ENCODE measurements at places on chromosomes 6 and 20.

DNA sequence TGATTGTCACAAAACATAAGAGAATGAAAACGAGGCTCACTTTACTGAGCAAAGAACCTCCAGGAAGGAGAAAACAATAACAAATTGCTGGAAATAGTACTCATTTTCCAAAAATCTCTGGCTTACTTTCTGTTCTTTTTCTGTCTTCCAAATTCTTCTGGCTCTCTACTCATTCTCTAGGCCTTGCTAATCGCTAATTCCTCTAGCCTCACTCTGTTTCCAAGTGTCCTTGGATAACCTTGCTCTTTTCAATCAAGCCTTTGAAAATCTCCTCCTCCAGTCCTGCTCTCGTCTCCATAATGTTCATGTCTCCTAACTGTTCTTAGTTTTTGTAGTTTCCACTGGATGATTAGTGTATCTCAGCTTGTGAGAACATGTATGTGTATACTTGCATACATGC is 96.2 kb upstream of the MAP7 start:
- DNase-seq = no peak

- DNase-seq = no peak
Measured at GRCh38 chr20:43812216-43812615, 85.4 kb upstream of the GTSF1L start.

DNA sequence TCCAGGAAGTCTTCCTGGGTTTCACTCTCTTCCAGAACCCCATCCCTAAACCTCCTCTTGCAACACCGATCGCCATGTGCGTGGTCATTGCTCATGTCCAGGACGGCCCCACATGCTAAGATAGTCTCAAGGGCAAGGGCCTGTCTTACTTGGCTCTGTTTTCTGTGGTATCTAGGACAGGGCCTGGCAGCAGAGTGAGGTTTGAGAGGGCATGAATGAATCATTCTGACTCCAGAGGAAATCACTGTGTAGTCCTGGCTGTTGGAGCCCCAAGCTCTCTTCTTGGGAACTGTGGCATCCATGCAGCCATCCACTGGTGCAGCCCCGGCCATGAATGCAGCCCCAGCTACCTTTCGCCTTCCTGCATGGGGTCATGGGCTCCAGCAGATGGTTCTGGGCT is 12.4 kb downstream of the SIRPA start:
- DNase-seq = no peak

DNA sequence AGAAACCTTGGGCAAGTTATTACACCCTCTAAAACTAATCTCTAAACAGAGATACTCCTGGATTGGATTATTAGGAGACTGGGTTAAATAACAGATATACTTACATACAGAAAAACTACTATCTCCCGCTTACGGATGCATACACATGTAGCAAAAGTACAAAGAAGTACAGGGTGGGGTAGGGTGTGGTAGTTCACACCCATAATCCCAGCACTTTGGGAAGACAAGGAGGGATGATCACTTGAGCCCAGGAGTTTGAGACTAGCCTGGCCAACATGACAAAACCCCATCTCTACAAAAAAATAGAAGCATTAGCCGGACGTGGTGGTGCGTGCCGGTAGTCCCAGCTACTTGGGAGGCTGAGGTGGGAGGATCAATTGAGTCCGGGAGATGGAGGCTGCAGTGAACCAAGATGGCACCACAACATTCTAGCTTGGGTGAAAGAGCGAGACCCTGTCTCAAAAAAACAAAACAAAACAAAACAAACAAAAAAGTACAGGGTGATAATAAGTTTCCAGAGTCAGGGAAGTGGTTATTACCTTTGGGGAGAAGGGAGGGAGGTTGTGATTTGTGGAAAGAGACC is 8.1 kb downstream of the PIM1 start:
- no peak for DNase-seq

GRCh38 chr6:44855562-44856411 is 468.3 kb downstream of the CDC5L start:
- DNase-seq = no peak

GRCh38 chr6:67916399-67916798 is 718.7 kb upstream of the ADGRB3 start:
- DNase-seq = no peak

- DNase-seq = no peak
Measured at GRCh38 chr6:124389127-124389526, 573.1 kb upstream of the RNF217 start.

GRCh38 chr20:5642155-5642981 is 107.8 kb upstream of the SHLD1 start:
- DNase-seq = no peak

DNA sequence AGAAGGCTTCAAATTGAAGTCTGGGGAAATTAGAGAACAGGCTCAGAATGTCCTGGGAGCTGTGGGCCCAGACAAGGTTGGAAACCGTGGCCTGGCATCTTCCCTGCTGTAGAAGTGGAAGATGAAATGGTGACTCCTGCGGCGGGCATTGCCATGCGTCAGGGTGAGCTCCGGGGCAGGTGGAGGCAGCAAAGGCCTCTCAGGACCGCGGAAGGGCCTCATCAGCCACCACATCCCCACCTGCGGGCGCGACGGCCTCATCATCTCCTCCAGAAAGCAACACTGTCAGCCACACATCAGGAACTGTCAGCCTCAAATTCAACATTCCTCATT is 161.7 kb downstream of the SYNDIG1 start:
- DNase-seq = no peak

- peak; percentile 83 for DNase-seq
Measured at GRCh38 chr6:31729515-31729978, 448 bp upstream of the DDAH2 start.

DNA sequence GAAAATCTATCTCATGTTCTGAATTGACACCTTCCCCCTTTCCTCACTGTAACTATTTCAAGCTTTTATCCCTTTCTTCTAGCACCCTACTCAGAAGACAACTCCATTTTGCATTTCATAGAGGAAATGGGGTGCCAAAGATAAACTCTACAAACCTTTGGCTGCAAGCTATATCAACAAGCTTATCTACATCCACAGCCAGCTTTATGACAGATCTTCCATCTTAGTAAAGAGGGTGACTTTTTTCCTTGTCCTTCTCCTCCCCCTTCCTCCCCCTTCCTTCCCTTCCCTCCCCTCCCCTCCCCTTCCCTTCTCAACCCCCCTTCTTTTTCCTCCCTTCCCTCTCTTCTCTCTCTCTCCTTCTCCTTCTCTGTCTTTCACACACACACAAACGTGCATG is 58.0 kb upstream of the OLIG3 start:
- no peak for DNase-seq

GRCh38 chr20:38982291-38982690 is 20.1 kb downstream of the DHX35 start:
- no peak for DNase-seq

DNA sequence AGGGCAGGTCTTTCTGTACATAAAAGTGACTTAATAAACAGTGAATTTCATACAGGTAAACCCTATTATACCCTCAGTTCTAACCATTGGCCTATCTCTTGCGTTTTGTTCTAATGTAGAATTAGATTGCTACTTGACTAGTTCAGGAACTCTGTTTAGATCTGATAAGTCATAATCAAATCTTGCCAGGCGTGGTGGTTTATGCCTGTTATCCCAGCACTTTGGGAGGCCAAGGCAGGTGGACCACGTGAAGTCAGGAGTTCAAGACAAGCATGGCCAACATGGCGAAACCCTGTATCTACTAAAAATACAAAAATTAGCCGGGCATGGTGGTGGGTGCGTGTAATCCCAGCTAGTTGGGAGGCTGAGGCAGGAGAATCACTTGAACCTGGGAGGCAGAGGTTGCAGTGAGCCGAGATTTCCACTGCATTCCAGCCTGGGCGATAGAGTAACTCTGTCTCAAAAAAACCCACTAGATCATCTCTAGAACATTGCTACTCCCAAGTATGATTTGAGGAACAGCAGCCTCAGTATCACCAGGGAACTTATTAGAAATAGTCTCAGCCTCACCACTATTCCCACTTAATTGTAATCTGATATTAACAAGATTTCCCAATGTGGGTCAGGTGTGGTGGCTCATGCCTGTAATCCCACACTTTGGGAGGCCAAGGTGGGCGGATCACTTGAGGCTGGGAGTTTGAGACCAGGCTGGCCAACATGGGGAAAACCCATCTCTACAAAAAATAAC is 12.2 kb downstream of the GTPBP2 start:
- no peak for DNase-seq

GRCh38 chr6:38570750-38571149 is 69.0 kb downstream of the BTBD9 start:
- no peak for DNase-seq

GRCh38 chr6:147881432-147881831 is 372.9 kb downstream of the SAMD5 start:
- DNase-seq = no peak

DNA sequence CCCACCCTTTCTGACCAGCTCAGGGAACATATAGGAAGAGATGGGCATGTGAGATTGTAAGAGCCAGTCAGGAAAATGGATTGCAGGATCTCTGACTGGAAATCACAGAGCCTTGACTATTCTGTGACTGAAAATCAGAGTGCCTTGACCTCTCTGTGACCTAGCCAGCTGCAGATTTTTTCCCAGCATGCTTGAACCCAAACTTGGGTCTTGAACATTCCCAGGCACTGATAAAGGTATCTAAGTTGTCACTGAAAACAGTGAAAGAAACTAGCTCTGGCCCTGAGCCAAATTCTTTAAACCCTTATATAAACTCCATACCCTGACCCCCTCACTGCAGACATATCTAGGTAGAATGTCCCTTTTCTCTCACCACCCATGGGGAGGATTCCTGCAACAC is 2.3 kb upstream of the ZNF165 start:
- DNase-seq = no peak

GRCh38 chr6:29509711-29510110 is 22.0 kb upstream of the MAS1L start:
- no peak for DNase-seq

GRCh38 chr6:85561750-85562357 is 31.8 kb downstream of the SNX14 start:
- no peak for DNase-seq

DNA sequence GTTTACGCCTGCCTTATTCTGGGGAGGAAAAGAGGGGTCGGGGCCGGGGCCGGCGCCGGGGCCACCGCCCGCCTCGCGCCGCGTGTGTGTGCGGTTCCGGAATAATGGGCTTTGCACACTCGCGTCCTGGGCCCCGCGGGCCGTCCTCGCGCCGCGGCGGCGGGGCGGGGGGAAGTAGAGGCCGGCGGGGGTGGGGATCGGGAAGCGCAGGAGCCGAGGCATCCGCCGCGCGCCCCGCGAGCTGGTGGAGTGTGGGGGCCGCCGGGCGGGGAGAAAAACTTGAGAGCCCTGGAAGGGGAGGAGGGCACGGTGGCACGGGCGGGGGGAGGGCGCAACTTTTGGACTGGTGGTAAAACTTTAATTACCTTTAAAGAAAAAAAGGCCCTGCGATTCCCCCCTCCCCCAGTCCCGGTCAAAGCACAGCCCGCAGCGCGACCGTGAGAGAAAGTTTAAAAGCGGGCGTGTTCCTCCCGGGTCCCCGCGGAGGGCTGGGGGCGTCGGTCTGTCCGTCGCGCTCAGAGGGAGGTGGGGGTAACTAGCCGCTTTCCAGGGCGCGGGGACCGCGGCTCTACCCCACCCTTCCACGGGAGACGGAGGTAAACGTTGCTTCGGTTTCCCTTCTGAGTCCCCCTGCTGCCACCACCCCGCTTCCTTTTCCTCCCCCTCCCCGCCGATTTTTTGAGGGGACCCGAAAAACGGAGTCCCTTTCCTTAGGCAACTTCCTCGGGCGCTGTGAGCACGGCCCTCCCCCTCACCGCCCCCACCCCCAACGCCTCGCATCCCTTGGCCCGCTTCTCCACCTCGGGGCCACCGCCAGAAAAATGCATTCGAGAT is 1.9 kb downstream of the L3MBTL3 start:
- peak; percentile 38 for DNase-seq

DNA sequence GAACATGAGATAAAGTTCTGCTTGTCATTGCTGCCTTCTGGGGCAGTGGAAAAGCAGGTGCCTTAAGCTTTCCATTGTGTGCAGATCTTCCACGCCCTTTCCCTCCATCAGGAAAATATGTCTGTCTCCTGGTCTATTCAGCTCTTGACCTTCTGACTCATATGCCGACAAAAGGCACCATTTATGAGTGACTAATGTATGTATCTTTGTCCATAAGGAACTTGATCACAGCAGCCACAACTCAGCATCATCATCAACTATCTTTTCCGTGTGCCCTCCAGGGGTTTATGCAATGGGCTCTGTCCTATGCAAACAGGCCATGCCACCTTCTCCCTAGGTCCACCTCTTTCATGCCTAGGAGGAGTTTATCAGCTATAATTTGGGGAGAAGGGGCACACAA is 102.7 kb upstream of the QKI start:
- DNase-seq = no peak

- DNase-seq = no peak
Measured at GRCh38 chr6:139430899-139431601, 56.6 kb upstream of the CITED2 start.

- no peak for DNase-seq
Measured at GRCh38 chr6:145469021-145469420, 266.3 kb downstream of the EPM2A start.

DNA sequence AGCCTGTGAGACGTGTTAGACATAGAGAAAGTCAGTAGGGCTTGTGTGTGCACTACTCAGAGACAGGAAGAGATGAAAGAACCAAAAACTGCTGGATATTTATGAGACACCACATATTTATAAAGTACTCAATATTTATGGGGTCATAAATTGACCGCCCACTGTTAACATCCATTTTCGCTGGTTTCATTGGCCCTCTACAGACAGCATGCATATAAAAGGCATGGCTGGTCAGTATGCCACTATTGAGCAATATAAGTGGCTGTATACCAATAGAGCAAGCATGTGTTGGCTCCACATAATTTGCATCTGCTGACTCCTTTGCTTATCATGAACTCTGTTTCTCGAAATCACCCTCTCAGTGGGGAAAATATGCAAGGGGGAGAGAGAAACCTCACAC is 110.3 kb upstream of the BTN3A2 start:
- DNase-seq = no peak

GRCh38 chr6:81789291-81789690 is 36.8 kb upstream of the TENT5A start:
- no peak for DNase-seq

DNA sequence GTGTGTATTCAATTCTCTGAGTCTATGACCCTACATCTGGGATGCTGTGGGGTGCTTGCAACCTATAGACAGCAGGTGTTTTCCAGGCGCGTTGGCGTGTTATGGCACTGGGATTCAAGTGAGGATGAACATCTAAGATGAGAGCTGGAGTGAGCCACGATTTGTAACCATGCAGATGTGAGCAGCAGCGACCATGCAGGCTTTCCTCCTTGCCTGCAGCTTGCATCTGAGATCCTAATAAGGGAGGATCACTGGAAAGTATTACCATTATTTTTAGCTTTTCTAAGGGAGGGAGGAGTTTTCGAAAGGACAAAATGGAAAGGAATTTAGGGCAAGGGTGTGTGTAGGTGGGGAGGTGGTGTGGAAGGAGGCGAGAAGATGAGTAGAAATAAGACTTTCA is 216.7 kb downstream of the ATXN1 start:
- no peak for DNase-seq
